ENCODE measurements at places on chromosomes 3 and 15. TPM values are rescaled to one million over a fixed set of nuclear protein-coding genes. Genes with fewer than 3 reads are reported as not detected.

ZNF660 gene
- total RNA-seq, result 3.1 TPM

ADPRH gene
- 10.9 TPM for total RNA-seq

CGGBP1 gene
- total RNA-seq, result 69.5 TPM

CLDN18 gene
- not detected for total RNA-seq

PPP1R14D gene
- total RNA-seq, result 1.3 TPM

WDR49 gene
- 0.80 TPM for total RNA-seq

MAPKAPK3 gene
- 30.4 TPM for total RNA-seq

MYEF2 gene
- 29.4 TPM for total RNA-seq

STRIT1 gene
- total RNA-seq, result not detected

CEP19 gene
- 2.5 TPM for total RNA-seq

SKIL gene
- 37.0 TPM for total RNA-seq

SLC12A1 gene
- total RNA-seq, result under 0.01 TPM

GHRL gene
- 1.0 TPM for total RNA-seq
